Omental fat pad (tissue), 4 donors: ENCODE measurements at places on chromosomes 6 and 20. TPM values are rescaled to one million over a fixed set of nuclear protein-coding genes. Genes with fewer than 3 reads are reported as not detected.

TFAP2A gene
- not detected for total RNA-seq

GRCh38 chr6:142088858-142089216 is 43.9 kb upstream of the GJE1 start:
- DNase-seq: no peak

SCGN gene
- total RNA-seq: 8.5 TPM

DNA sequence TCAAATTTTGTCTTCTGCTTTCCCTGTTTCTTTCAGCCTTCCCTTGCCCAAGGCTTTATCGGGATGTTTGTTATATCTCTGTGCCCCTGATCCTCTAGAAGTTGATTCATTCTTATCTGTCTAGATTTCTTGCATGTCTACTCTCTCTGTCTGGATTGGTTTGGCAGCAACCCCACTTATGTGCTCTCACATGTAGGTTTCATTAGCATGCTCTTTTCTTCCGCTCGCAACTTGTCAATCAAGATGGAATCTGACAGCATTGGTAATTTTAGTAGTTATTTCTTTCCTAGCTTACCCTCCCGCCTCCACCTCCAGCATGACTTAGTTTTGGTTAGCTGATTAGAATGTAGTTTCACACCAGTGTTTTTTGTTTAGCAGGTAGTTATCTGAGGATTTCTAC is 39.3 kb downstream of the LRRC1 start:
- no peak for DNase-seq

STMND1 gene
- not detected for total RNA-seq

DNA sequence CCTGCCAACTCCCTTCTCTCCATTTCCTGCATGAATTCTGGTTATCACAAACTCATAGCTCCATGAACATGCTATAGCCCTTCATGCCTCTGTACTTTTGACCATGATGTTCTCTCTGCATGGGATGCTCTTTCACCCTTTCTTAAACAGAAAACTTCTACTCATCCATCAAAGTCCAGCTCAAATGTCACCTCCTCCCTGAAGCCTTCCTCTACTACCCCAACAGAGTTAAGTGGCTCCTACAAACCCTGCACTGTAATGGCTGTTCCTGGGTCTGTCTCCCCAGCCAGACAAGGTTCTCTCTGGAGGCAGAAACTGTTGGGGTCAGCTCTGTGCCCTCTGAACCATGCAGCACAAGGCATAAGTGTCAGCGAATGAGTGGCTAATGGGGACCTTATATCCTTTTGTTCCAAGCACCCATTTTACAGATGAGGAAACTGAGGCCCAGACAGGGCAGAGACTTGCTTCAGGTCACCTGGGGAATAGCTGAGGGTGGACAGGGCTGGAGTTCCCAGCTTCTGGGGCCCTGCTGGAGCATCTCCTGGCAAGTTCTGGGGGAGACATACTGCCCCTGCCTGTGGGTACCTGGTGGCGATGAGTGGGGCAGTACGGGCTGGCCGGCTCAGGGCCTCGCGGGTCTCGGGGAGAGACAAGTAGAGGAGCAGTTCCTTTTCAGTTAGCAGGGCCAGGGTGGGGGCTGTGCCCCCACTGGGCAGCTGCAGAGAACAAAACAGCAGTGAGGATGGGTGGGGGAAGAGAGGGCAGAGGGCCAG is 10.6 kb upstream of the CDK5RAP1 start:
- DNase-seq: no peak

EEF1A2 gene
- total RNA-seq: 2.1 TPM

GRCh38 chr6:154306696-154307095 is 49.9 kb downstream of the IPCEF1 start:
- no peak for DNase-seq

IPCEF1 gene
- 3.6 TPM for total RNA-seq

DNA sequence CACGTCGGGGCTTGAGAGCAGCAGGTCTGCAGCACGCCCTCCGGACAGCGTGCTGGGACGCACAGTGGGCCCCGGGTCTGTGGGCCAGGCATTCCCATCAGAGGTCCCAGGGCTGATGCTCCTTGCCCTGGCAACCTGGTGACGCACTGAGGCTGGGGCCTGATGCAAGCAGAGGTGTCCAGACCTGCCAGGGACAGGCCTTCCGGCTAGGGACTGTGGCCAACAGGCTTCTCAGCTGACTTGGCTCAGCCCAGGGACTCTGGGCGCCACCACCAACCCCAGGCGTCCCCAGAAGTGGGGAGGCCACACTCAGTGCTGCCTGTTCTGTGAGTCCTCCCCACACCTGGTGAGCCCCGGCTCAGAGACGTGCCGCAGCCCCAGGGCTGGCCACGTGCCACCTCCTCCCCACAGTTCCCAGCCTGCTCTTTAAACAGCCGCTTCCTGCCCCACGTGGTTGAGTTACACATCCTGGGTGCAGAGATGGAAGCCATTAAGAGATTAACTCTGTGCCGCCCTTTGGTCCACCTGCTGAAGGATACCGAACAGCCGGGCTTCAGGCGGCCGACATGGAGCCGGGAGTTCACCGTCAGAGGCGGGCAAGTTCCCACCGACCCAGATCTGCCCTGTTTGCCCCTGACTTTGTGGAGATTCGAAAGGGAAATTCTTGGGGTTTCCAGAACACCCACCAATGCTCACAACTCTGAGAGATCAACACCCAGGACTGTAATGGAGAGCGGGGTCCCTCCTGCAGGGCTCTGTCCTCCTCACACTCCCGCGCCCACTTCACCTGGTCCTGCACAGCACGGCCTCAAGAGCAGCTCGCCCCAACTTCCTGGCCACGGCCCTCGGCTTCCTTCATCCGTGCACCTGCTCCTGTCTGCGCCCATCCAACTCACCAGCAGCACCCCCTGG is 37.6 kb upstream of the ZBP1 start:
- peak; percentile 19 for DNase-seq

- no peak for DNase-seq
These were observed 14.3 kb downstream of the B4GALT5 start for GRCh38 chr20:49699200-49699992.

PHF1 gene
- 52.1 TPM for total RNA-seq

DNA sequence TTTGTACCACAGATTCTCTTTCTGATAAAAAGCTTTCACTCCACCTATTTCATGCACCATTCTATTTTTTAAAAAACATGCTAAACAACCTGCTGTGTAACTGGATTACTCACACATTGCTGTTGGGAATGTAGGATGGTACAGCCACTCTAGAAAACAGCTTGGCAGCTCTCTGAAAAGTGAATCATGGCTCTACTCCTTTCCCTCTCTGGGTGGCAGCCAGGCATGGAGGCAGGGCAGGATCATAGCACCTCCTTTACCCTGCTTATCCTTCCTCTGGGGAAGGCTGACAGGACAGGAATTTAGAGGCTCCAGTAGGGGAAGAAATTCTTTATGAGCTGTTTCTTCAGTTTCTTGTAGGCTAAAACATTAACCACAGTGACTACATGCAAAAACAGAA is 6.7 kb upstream of the VNN2 start:
- peak; percentile 50 for DNase-seq

DNA sequence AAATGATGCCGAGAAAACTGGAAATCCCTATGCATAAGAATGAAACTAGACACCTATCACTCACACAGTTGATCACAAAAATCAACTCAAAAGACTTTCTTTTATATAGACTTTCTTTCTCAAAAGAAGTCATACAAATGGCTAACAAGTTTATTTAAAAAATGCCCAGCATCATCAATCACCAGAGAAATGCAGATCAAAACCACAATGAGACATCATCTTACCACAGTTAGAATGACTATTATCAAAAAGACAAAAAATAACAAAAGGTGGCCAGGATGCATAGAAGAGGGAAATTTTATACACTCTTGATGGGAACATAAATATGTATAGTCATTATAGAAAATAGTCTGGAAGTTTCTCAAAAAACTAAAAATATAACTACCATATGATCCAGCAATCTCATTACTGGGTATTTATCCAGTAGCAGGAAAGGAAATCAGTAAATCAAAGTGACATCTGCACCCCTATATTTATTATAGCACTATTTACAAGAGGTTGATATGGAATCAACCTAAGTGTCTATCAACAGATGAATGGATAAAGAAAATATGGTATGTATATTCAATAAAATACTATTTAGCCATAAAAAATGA is 3.4 kb upstream of the RNF217 start:
- no peak for DNase-seq
